ENCODE measurements at places on chromosomes 11 and 22. TPM values are rescaled to one million over a fixed set of nuclear protein-coding genes. Genes with fewer than 3 reads are reported as not detected.

Gene ADM2
- 10.2 TPM for total RNA-seq

Gene F2
- total RNA-seq: not detected

Gene LAYN
- 0.47 TPM for total RNA-seq

Gene NXPE4
- total RNA-seq: not detected

Gene DDX25
- not detected for total RNA-seq

Gene LDHAL6A
- total RNA-seq: not detected

Gene MYRF
- 139 TPM for total RNA-seq

Gene TRIM29
- 3.3 TPM for total RNA-seq

- no peak for DNase-seq
Observed at GRCh38 chr11:59152312-59152951, 9.8 kb downstream of the FAM111A start.

DNA sequence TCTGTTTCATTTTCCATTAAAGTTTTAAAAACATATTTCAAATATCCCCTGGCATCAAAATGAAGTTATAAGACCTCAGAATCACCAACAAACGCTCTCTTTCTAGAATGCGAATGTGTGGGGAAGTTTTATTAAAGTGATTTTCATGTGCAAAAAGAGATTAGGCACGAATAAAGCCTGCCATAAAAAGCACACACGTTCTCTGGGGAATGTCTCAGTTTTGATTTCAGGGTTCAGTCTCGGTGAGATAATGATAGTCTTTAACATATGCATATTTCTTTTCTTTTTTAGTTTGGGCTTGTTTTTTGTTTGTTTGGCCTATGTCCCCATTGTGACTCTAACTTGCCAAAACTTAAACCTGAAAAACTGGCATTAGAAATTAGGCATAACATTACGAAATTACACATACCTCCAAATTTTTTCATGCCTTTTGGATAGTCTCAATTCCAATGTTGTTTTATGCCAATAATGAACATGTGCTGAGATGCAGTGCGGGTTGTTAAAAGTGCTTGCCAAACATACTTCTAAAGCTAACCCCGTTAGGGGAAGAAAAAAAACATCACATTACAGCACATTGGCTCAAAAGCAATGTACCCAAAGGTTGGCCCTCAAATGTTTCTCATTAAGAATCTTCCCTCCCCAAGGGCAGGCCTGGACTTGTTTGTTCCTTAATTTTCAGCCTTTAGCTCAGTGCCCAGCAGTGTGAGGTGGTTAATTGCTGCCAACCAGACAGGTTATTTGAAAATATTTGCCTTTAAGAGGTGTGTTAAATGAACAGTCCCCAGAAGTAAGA is 33.2 kb upstream of the FBLN1 start:
- no peak for DNase-seq

GRCh38 chr11:74370123-74370522 is 28.1 kb downstream of the PGM2L1 start:
- no peak for DNase-seq

GRCh38 chr11:70594031-70594430 is 195.7 kb downstream of the CTTN start:
- DNase-seq: no peak

DNA sequence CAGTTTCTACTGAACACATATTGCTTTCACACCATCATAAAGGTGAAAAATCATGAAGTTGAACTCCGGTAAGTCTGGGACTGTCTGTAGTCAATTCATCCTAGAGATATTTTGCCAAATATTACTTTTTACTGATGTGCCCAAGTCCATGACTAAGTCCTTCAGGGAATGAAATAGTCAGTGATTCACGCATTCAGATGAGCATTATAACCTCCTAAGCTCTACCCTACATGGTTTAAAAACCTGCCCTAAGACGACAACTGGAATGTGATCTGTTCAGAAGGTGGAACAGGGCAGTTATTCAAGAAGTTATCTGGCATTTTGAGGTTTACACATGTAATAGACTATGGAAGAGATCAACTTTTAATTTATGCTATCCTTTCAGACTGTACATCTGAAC is 125.6 kb downstream of the TRPC6 start:
- DNase-seq: no peak

GRCh38 chr11:2595204-2595603 is 104.6 kb downstream of the KCNQ1OT1 start:
- DNase-seq: no peak

DNA sequence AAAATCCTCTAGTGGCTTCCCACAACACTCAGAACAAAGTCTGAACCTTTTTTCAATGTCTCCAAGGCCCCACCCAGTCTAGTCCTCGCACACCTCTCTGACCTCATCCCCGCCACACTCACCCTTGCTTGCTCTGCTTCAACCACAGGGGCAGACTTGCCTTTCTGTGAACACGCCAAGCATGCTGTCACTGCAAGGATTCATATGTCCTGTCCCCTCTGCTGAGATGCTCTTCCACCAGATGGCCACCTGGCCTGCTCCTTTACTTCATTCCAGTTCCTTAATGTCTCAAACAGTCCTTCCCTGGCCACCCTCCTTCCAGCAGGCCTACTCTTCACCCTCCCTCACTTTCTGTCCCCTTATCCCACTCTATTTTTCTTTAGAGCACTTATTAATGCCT is 60.6 kb upstream of the ARHGAP20 start:
- DNase-seq: no peak

GRCh38 chr11:47469361-47470179 is 20.6 kb upstream of the RAPSN start:
- no peak for DNase-seq

DNA sequence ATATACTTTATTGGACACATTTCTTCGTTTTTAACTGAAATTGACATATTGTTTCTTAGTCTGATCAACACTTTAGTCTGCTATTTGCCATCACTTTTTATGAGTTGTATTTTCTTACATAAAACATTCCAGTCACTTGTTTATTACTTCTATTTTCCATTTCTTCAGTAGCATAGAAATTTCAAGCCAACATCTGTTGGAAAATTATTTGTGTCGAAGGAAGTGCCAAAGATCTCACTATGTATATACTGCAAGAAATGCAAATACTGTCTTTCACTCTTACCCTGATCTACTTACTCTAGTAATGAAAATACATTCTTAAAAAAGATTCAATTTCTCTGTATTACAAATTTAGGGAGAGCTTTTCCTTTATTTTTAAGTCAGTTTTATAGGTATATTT is 105.9 kb downstream of the SLC17A6 start:
- no peak for DNase-seq

DNA sequence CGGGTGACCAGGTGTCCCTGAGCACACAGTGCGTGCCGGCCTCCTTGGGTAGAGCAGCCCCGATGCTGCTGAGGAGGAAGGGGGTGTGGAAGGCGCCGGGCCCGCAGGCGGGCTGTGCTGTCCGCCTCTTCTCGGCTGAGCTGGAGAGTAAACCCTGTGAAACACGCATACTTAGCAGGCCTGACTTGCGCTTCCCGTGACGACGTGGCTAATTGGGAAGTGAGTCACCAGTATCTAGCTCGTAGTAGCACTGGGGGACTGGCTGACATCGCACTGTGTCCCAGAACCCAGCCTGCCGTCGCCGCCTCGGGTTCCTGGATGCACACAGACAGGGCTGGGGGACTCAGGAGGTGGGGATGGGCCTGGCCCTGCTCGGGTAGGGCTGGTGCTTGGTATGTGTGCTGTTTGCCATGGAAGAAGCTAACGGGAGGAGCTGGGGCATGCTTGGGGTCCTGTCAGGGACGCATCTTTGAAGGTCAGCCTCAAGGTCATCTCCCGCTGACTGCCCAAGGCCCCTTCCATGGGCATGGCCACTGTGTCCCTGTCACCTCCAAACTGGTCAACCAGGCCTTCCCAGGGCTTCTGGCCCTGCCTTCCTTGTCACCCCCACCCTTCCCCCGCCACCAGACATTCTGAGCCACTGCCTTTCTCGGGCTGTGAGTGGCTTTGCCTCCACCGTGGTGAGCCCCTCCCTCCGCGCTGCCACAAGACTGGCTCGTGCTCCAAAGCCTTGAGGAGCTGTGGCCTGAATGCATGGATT is 1327.0 kb downstream of the BRD1 start:
- DNase-seq: no peak

DNA sequence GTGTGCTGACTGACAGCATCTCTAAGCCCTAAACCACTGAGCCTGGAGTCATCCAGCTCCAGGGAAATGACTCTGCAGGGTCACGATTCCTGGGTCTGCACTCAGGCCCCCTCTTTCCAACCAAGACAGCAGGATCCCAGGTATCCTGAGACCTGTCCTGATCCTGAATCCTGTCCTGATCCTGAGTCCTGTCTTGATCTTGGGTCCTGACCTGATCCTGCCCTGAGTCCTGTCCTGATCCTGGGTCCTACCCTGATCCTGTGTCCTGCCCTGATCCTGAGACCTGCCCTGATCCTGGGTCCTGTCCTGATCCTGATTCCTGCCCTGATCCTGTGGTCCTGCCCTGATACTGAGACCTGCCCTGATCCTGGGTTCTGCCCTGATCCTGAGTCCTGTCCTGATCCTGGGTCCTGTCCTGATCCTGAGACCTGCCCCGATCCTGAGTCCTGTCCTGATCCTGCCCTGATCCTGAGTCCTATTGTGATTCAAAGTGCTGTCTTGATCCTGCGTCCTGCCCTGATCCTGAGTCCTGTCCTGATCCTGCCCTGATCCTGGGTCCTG is 1.4 kb upstream of the KRTAP5-6 start:
- DNase-seq: no peak

DNA sequence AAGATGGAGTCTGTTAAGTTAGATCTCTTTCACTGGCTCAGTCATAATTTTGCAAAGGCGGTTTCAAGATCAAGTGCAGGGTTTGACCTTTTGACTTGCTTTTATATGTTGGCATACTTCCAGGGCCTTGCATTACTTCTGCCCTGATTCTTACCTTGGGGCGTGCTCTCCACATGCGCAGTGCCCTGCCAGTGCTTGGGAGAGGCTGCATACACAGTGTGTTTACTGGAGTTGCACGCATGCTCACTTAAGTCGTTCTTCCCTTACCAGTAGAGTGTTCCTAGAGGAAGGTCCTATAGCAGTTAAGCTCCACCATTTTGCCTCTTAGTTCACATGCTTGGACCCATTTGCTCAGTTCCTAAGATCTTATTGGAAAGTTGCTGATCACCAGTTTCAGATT is 21.0 kb upstream of the TMEM123 start:
- DNase-seq: peak; percentile 50

DNA sequence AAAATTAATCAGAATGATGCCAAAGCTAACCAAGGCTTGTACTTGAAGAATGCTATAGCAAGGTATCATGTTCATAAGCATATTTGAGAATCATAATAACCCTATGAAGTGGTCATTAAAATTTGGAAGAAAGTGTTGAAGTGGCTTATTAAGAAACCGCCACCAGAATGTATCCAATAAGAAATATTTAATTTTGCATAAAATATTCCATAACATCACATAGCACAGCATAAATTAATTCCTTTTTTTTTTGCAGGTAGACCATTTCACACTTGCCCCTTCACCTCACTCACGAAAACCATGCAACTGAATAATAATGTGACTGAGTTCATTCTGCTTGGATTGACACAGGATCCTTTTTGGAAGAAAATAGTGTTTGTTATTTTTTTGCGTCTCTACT is at the start of gene OR4C16:
Gene OR4C16 (plus strand): TSS at position 301 of the 400 bp plus-strand sequence. CDS start 0 bp downstream, at position 301.
- DNase-seq: no peak

GRCh38 chr22:30865656-30866055 is 102.9 kb downstream of the MORC2 start:
- DNase-seq: no peak

DNA sequence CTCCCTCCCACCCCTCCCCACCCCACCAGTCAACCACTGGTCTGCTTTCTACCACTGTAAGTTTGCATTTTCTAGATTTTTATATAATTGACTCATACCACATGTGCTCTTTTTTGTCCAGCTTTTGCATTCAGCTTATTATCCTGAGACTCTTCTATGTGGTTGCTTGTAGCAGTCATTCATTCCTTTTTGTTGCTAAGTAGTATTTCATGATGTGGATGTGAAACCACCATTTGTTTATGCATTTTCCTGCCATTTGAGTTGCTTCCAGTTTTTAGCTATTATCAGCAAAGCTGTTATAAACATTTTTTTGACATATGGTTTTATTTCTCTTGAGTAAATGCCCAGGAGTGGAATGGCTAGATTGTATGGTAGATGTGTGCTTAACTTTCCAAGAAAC is 77.0 kb upstream of the FGF3 start:
- DNase-seq: no peak

DNA sequence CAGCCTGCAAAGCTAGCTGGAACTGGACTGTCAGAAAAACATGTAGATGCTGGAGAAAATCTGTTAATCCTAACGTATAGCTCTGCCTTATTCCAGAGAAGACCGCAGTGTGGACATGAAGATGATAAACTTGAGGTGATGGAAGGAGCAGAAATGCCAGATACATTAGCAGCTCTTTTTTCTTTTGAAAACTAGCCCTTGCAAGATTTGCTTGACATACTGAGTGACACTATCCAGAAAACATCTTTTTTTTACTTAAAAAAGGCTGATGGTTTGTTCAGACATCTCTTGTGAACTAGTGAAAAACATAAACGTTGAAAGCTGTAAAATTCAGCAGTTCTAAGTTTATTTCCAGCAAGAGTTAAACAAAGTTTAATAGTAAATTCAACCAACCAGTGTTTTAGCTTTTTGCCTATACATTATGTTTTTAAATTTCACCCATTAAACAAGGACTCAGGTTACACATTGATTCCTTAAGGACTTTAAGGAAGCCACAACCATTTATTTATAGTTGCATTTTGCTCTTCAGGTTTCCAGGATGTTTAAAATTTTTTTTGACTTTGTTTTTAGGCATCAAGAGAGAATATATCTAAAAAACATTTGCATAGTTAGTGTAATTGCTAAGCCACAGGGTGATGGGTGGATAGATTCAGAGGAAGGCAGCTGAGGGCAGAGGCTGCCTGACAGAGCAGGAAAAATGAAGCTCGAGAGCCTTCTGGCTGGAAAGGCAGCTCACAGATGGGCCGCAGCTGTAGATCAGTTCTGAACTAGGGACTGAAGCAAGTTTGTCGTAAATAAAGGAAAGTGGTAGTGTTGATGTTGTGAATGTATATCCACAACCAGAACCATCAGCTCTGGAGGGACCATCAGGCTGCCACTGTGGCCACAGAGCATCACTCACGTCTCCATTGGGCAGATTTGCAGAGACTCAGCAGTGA is 9.5 kb downstream of the SNAP29 start:
- DNase-seq: no peak

- DNase-seq: peak; percentile 57
Observed at GRCh38 chr11:84564180-84564866, 1062.8 kb downstream of the DLG2 start.

DNA sequence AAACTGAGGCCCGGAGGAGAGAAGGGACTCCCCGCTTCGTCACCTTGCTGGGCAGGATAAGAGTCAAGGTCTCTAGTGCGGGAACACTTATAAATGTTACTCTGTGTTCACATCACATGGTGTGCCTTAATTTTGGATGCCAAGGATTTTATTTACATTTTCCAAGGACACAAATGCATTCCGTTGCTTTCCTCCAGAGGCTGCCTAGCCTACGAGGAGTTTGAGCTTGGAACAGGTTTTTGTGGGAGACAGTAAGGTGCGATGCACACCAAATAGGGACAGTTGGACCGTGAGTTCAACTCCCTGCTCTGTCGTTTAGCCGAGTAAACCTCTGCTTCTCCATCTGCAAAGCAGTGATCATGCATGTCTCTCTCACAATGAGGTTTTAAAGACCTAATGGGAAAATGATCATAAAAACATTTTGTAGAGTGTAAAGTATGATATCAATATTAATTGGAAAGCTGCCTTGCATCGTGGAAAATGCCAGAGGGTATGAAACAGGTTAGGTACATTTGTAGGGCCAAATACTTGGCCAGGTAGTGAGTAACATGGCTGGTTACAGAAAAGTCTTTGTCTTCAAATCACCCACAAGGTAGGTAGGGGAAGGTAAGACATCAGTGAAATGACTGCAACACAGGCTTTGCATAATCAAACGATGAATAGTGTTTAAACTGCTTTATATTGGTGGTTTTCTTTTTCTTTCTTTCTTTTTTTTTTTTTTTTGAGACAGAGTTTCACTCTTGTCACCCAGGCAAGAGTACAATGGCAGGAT is 61.8 kb downstream of the ST3GAL4 start:
- DNase-seq: no peak

All from Calu3 (cell line).